Tracheal epithelial cell (primary cell): ENCODE measurements at places on chromosomes 7 and 10. TPM values are rescaled to one million over a fixed set of nuclear protein-coding genes. Genes with fewer than 3 reads are reported as not detected.

The CALML5 gene
- 4.3 TPM in 1 of 2 replicates, not detected in the other for total RNA-seq

The CAMK2G gene
- 18.3 and 23.2 TPM in 2 replicates for total RNA-seq

The WNT2 gene
- not detected in 2 replicates for total RNA-seq

The PFKFB3 gene
- 17.3 and 68.4 TPM in 2 replicates for total RNA-seq

The PDLIM1 gene
- 27.2 and 29.8 TPM in 2 replicates for total RNA-seq
